ENCODE measurements at places on chromosomes 7 and 10.

DNA sequence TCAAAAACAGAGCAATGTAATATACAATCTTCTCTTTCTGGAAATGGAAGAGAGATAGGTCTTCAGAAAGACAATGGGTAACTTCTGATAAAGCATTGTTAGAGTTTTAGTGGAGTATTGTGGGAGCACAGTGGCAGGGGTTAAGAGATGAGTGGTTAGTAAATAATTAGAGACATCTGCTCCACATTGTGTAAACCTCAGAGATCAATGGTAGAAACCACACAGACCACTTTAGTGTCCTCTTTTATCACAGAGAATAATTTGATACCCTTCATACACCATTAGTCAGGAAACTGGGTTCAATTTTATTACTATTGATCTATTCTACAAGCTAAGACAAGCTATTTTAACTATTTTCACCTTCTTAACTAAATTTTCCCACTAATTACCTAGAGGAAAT, 35.9 kb upstream of the MAGI2 start:
- no peak for DNase-seq

DNA sequence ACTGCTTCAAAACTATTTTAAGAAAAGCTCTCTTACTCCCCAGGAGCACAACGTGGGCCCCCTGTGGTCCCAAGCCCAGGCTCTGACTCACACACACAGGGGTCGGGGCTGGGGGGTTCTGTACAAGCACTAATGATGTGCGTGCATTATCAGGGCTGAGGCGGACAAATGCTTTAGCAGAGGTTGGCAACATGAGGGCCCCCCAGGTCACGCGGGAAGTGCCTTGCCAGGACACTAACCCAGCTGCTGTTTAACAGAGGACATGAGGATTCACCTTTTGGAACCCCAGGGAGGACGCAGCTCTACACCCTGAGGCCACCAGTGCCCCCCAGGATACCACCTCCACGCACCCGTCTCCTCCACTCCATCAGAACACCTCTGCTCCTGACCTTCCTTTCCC, 342.8 kb downstream of the DNAJB6 start:
- DNase-seq: no peak

GRCh38 chr10:81031774-81032173, 494.1 kb downstream of the SH2D4B start:
- no peak for DNase-seq

- DNase-seq: no peak
Measured at GRCh38 chr7:91020636-91021385, 243.4 kb upstream of the FZD1 start.

GRCh38 chr10:100339236-100339635, 7.8 kb upstream of the SCD start:
- peak; percentile 40 for DNase-seq

DNA sequence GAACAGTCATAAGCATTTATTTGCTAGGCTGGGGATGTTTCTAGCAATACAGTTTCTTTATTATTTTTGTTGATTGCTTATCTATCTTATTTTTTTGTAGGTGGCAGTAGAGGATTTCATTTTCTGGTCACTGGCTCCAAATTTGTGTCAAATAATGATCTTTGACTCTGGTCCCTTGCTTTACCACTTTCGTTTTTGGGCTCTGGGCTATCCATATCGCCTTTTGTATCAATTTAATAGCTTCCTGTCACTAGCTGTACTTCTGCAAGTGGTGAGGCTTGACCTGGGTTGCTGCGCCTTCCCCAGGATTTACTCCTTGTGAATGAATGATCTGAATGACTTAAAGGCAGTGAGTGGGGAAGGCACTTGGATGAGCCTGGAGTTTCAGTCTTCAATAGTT, 48.4 kb downstream of the MDFIC start:
- DNase-seq: peak; percentile 24

DNA sequence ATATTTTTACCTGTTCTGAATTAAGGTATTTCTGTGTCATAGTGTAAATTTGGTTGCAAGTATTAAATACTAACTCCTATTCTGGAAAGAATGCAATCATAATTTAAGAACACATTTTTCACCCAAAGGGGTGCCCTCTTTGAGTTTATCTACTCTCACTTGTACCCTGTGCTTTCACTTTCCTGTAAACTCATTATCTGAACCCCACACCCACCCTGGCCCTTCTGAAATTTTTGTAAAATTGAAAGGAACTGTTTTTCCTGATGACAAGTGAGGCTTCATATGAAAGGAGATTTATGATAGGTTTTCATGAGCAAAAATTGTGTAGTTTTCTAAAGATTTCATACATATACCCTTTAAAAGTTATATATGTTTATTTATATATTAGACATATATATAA, 134.5 kb downstream of the WNT2 start:
- no peak for DNase-seq

DNA sequence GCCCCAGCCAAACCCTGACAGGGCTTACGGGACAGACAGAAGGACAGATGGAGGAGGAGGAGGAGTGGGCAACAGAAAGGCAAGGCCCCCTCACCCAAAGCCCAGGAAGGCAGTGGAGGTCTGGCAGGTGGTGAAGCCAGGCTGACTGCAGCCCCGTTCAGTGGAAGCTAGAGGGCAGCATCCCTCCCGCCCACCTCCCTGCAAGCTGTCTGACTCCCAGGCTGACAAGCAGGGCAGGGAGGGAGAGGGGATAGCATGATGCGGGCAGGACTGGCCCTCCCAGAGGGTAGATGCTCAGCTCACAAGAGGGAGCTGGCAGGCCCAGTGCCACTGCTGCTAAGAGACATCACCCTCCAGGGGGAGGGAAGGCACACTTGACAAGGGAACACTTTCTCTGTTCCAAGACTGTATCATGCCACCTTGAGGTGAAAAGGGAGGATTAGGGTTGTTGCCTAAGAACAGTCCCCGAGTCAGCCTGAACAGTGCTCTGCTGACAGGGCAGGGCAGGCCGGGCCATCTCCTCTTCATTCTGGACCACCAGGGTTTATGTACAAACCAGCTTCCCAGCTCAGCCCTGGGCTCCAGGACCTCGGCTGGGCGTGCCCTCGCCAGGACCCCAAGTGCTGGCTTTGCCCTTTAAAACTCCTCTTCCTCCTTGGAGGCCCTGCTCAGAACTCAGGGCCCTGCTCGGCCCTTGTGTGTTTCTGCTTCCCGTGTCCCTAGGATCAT, 61.8 kb downstream of the RASGEF1A start:
- peak; percentile 60 for DNase-seq

GRCh38 chr10:119665901-119666708, 14.9 kb downstream of the BAG3 start:
- no peak for DNase-seq

DNA sequence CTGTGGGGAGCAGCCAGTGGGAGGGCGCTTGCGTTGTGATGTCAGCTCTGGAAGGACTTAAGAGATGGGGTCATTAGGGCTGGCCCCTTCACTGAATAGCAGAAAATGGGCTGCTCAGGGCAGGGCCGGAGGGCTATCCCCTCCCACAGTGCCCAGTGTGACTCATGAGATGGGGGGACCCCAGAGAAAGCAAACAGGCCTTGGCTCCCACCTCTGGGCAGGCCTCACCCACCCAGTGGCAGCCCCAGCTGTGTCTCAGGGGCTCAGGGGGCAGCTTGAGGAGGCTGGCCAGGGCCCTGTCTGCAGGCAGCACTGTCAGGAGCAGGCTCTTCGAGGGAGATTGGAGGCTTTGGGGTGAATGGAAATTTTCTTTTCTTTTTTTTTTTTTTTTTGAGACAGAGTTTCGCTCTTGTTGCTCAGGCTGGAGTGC, 168.3 kb downstream of the SLIT1 start:
- no peak for DNase-seq

DNA sequence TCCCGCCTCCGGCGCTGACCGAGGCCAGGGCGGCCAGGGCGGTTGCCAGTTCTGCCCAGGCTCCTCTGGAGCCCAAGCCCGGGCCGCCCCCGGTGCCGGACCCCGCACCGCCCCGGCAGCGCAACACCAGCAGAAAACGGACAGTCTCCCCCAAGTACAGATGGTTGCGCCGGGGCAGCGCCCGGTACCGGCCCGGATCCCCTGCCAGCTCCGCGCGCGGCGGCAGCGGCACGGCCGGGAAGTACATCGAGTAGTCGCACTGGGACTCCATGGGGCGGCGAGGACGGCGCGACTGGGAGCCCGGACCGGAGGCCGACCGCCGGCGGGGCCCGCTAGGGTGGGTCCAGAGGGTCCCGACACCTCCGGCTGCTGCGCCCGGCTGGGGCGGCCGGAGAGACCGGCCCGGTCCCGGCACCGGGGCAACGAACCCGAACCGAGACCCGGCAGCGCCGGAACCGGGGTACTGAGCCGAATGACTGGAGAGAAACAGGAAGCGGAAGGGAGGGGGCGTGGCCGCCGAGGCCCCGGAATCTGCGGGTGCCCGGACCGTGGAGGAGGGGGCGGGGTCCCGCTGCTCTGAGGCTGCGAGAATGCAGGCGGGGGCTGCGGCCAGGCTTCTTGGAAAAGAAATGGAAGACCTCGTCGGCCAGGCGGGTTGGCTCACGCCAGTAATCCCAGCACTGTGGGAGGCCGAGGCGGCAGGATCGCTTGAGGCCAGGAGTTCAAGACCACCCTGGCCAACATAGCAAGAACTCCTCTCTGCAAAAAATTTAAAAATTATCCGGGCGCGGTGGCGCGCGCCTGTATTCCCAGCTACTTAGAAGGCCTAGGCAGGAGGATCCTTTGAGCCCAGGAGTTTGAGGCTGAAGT, at the start of gene TRAPPC14:
Gene TRAPPC14, minus strand, starts transcription at position 495 of the 870 bp plus-strand sequence. Its CDS starts 224 bp downstream, at position 271.
- DNase-seq: peak; percentile 87

DNA sequence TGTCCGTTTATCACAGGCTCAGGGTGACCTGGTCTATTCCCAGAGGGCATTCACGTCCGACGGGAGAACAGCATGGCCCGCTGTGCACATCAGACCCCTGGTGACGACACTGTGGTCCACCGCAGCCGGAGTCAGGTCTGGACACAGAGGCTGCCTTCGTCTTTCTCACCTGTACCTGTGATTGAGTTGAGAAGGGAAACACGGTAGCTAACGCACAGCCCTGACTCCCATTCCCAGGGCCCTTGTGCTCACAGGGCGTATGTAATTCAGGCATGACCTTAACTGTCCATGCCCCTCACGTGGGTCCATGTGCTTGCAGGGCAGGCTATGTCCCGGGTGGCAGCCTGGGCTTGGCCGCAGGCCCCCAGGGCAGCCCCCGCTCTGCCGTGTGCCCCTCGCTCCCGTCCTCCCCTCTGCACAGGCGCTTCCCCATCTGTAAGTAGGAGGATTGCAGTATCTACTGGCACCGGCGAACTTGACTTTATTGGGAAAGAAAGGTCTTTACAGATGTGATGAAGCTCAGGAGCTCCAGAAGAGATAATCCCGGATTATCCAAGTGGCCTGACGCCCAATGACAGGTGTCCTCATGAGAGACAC, 221.3 kb upstream of the TCERG1L start:
- DNase-seq: no peak

Data from CD4-positive, alpha-beta T cell treated with Interleukin-1 beta for 1 hour (primary cell).